ENCODE measurements at places on chromosomes 6 and 20. TPM values are rescaled to one million over a fixed set of nuclear protein-coding genes. Genes with fewer than 3 reads are reported as not detected.

NKAIN4 gene
- total RNA-seq: not detected

WFDC12 gene
- not detected for total RNA-seq

FOXA2 gene
- not detected for total RNA-seq

LRRC73 gene
- 0.12 TPM for total RNA-seq

ADAM33 gene
- total RNA-seq: not detected

HAO1 gene
- not detected for total RNA-seq

SMPD2 gene
- 9.7 TPM for total RNA-seq

FRMD1 gene
- not detected for total RNA-seq

EDEM2 gene
- 19.9 TPM for total RNA-seq

RTEL1 gene
- 38.0 TPM for total RNA-seq

CCM2L gene
- total RNA-seq: not detected

SAMD3 gene
- 3.8 TPM for total RNA-seq

Measured in activated CD4-positive, alpha-beta memory T cell treated with anti-CD3 and anti-CD28 coated beads for 36 hours (primary cell).